ENCODE measurements at places on chromosomes 2 and 18.

DNA sequence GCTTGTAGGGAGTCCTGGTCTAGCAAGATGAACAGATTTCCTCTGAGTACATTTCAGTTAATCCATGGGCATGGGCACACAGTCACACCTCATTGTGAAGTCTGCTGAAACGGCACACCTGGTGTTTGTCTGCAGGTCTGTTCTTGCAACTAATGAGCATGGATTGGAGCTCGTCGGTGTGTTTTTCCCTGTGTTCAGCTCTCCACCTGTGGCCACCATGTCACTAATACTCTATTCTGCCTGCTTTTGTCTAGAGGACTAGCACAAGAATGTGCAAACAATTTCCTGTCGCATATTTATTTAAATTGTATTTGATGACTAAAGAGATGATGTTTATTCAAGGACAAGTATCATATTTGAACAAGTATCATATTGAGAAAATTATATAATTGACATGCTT, 24.5 kb upstream of the PPP4R1 start:
- DNase-seq, result no peak

DNA sequence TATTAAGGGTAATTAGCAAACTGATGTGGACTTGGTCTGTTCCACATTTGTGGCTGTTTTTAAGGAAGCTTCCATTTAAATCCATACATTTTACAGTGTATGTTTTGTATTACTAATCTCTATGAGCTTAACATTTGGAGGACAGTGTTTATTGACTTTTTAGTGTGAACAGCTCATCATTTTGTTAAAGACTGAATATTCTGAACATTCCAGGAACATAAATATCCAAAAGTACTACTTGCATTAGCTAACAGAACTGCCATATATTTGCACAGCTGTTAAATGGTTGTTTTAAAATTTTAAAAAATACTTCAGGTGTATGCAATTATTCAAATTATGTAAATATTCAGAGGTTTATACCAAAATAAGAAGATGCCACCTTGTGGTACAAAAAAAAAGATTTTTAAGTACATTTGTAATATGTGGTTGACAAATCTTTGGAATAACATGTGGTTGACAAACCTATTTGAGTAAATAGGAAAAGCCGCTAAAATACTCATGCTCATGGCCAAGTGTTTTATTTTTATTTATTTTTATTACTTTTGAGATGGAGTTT, 439.7 kb upstream of the FANCL start:
- DNase-seq, result no peak

GRCh38 chr2:50575232-50575631, 456.7 kb downstream of the NRXN1 start:
- DNase-seq, result no peak

DNA sequence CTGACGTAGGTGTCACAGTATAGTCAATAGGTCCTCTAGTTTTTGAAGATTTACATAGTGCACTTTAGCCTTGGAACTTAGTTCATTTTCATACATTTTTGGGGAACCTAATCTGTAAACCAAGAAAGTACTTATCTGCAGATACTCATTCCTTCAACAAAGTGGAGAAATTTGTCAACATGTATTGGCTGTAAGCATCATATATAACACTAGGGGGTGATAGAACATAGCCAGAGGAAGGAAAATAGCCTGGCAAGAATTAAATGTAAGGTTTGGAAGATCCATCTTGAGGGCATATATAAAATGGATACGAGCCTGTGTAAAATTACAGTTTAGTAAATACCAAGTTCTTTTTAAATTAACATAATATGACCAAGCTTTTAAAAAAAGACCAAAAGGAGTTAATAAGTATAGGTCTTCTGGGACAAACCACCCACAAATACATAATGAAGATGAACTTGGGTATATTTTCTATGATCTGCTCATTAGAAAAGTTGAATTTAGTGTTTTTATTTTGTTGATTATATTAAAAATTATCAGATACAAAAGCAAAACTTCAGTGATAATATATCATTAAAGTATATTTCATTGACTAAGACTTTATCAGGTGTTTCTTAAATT, 18.2 kb downstream of the RPL37A start:
- no peak for DNase-seq

DNA sequence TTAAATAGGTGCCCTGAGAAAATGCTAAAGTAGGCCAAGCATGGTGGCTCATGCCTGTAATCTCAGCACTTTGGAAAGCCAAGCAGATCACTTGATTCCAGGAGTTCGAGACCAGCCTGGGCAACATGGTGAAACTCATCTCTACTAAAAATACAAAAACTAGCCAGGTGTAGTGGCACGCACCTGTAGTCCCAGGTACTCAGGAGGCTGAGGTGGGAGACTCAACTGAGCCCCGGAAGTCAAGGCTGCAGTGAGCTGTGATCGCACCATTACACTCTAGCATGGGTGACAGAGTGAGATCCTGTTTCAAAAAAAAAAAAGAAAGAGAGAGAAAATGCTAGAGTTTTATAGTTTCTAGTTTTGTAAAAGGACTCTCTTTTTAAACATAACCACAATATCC, 12.0 kb downstream of the ANKRD44 start:
- DNase-seq, result no peak

GRCh38 chr2:7016601-7017211, 99.5 kb downstream of the RNF144A start:
- DNase-seq, result no peak
